A172 (cell line): ENCODE measurements at places on chromosomes 5 and 9. TPM values are rescaled to one million over a fixed set of nuclear protein-coding genes. Genes with fewer than 3 reads are reported as not detected.
A peak's percentile ranks its signal among the peaks of the same experiment; 100 is the strongest.

PDCD1LG2 gene
- 1.1 TPM in 2 replicates for total RNA-seq

- peak; percentile 51 for DNase-seq
Measured at GRCh38 chr5:56440871-56441740, 208.0 kb upstream of the ANKRD55 start.

DNA sequence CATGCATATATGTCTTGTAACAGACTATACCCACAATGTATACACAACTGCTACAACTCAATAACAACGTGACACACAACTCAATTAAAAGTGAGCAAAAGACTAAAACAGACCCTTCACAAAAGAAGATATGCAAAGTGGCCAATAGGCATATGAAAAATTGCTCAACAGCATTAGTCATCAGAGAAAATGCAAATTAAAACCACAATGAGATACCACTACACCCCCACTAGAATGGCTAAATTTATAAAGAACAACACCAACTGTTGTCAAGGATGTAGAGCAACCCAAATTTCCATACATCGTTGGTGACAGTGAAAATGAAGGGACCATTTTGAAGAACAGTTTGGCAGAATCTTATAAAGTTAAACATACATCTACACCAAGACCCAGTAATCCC lies 38.9 kb downstream of the GABRB2 start:
- no peak for DNase-seq

SOHLH1 gene
- total RNA-seq: not detected in 2 replicates

MARCHF3 gene
- total RNA-seq: 4.8 and 6.4 TPM in 2 replicates
